MG63 (cell line): ENCODE measurements at places on chromosomes 12 and 14. TPM values are rescaled to one million over a fixed set of nuclear protein-coding genes. Genes with fewer than 3 reads are reported as not detected.

- DNase-seq = no peak
Observed at GRCh38 chr12:108967869-108968540, 52.9 kb downstream of the SVOP start.

Gene PCED1B
- total RNA-seq = not detected in 2 replicates

Gene AQP2
- total RNA-seq = not detected in 2 replicates

Gene PIWIL1
- total RNA-seq = not detected in 2 replicates

GRCh38 chr12:42442311-42442759 is 116.4 kb downstream of the PPHLN1 start:
- DNase-seq = no peak

Gene GALNT4
- total RNA-seq = 3.5 and 5.3 TPM in 2 replicates

- peak; percentile 62 for DNase-seq
Observed at GRCh38 chr12:104578453-104578852, 121.7 kb downstream of the CHST11 start.

Gene PMCH
- not detected in 2 replicates for total RNA-seq

DNA sequence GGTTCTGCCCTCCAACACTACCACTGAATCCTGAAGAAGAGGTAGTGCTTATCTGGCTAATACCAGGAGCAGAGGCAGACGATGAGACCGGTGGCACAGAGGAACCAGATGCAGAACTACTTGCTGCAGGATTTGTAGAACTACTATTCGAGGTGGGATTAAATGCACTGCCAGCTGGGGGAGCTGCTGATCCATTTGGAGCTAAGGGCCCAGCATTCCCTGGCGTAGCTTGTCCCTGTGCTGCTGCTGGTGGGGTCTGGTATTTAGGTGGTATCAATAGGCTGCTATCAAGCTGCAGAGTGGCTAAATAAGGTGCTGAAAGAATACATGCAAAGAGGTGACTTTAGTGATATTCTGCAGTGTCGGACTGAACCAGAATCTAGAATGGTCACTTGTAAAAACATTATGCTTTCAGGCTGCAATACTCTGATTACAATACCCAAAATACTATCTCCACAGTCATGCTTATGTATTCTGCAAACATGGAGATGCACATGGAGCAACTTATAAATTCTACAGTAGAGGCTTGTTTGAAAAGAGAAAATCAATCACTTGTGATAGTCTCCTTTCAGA is 294.2 kb downstream of the MED13L start:
- peak; percentile 9 for DNase-seq

DNA sequence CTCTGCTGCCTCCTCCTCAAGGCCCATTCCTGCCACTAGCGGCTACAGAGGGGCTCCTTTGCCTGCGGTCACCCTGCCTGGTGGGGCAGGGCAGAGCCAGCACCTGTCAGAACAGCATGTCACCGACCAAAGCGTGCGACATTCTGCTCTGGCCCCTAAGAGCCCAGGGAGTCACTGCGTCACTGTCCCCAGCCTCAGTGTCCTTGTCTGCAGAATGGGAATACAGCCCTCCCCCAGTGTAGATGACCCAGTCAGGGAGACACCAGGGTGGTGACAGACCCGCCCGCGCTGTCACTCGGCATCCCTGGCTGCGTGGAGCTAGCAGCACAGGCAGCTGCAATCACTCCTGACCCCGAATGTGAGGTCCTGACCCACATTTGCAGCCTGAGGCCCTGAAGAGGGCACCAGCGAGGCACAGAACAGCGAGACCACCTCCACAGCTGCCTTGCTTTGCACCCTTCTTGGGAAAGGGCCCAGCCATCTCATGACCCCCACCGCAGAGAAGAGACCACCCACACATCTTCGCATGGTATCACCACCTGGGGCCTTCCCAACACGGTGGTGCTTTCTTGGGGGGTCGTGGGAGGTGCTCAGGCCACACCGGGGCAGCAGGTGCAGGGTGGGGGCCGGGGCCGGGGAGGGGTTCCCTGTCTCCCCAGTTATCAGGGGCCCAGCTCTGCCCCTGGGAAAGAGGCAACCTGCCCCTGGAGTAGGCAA is 2.5 kb downstream of the AHNAK2 start:
- no peak for DNase-seq

DNA sequence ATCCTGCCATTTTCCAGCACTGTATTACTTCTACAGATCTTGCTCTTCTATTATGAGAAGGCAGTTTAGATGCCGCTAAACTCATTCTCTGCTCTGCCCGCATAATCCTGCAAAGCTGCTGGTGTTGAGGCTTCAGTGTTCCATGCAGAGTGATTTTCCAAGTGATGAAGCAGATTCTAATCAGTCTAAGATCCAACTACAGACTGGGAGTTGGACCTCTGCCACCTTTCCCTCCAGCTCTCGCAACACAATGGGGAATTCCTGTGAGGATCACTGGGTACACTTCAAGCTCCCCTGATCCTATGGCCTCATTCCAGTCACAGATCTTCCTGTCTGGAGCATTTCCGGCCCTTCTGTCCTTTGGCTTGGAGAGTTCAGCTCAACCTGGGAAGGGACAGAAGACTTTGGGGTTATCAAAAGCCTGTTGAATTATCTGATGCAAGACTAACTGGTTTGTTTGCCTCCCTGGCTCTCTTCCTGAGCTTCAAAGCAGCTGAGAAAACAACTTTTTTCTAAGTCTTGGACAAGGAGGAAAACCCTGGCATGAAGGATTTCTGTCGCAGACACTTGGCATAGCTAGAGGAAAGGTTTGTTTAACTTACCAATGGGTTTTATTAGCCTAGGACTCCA is 333.9 kb downstream of the ZFP36L1 start:
- peak; percentile 39 for DNase-seq

- no peak for DNase-seq
Observed at GRCh38 chr14:81889529-81889928, 355.9 kb upstream of the SEL1L start.

Gene SLC39A5
- not detected in 2 replicates for total RNA-seq

Gene RDH12
- total RNA-seq = 0.07 and 0.20 TPM in 2 replicates

DNA sequence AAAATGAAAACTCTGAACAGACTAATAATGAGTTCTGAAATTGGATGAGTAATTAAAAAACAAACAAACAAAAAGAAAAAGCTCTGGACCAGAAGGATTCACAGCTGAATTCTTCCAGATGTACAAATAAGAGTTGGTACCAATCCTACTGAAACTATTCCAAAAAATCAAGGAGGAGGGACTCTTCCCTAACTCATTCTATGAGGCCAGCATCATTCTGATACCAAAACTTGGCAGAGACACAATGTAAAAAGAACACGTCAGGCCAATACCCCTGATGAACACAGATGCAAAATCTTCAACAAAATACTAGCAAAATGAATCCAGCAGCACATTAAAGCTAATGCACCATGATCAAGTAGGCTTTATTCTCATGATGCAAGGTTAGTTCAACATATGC is 183.9 kb upstream of the CNOT2 start:
- DNase-seq = no peak

DNA sequence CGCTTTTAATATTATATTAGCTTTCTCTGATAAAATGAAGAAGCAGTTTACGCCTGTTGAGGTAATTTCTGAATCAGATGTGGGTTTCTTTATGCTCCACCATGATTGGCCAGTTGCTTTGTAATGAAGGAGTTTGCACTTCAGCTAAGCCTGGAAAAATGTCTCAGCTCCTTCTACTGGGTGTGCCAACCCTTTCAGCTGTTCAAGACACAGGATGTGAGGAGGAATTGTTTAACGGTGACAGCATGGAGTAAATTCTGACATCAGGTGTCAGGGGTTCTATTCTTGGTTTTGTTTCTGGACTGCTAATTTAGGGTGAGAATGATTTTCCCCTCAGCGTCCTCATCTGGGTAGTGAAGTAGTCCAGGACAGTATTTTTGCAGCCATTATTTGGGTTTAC is 43.5 kb downstream of the FLRT2 start:
- peak; percentile 7 for DNase-seq

DNA sequence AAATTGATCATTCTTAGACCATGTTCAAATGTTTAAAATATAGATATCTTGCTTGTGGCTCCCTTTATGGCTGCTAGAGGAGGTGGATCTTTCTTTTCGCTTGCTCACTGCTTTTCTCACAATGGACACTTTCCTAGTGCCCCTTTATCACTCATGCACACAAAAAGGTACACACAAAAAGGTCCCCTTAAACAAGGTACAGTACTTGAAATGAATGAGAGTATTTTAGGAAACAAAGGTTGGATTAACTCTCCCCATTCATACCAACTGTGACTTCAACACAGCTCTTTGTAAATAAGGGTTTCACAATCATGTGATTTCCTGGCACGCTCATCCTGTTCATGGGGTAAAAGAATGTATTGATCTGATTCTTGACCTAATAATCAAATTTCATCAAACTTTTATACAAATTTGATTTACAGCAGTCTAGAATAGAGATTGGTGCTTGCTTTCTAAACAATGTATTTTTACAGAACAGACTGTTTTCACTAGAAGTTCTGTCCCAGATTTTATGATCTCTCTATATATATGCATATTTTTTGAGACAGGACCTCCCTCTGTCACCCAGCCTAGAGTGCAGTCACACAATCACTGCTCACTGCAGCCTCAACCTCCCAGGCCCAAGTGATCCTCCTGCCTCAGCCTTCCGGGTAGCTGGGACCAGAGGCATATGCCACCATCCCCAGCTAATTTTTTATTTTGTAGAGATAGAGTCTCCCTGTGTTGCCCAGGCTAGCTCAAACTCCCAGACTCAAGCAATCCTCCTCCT is 34.4 kb upstream of the EPS8 start:
- DNase-seq = no peak

Gene B4GALNT1
- 8.9 and 13.9 TPM in 2 replicates for total RNA-seq

Gene BDKRB2
- total RNA-seq = 8.0 and 8.8 TPM in 2 replicates

DNA sequence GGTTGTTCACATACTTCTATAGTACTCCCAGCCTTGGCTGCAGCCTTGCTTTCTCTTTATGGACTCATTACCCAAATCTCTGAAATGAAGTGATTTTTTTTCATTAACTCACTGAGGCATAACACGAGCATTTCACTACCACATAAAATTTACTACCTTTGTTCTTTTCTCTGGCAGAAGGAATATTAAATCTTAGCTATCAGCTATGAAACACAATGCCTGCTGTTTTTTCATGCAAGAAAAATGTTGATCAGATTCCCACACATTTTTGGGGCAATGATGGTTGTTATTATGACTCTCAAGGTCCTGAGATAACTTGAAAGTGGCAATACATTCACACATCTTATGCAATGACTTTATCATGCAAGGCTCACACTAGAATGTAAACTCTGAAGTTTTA is 225.3 kb upstream of the ATP2B1 start:
- no peak for DNase-seq

DNA sequence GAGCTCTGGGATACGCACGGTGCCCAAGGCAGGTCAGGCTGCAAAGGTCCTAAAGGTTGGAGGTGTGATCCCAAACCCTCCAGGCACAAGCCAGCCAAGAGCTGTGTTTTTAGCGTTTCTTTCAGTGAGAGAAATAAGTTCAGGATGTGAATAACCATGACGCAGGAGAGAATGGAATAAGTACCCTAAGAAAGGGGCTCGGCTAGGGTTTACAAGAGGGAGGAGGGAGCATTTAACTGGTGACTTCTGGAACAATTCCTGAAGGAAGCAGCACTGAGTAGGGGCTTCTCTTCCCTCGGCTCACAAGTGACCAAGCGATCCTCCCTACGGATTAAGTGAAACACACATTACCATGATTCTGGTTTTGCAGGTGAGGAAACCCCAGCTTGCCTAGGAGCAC is 29.4 kb downstream of the SSH1 start:
- no peak for DNase-seq

GRCh38 chr12:46110928-46111699 is 120.7 kb upstream of the SCAF11 start:
- DNase-seq = no peak

GRCh38 chr12:110728628-110729027 is 14.1 kb downstream of the PPP1CC start:
- no peak for DNase-seq

Gene RAD9B
- total RNA-seq = 0.25 and 2.0 TPM in 2 replicates

GRCh38 chr12:106147956-106148355 is 9.2 kb upstream of the NUAK1 start:
- DNase-seq = no peak

Gene NANOG
- total RNA-seq = not detected in 2 replicates

GRCh38 chr12:52310622-52311284 is 10.4 kb downstream of the KRT83 start:
- DNase-seq = no peak

GRCh38 chr12:42346403-42347002 is 20.5 kb downstream of the PPHLN1 start:
- DNase-seq = no peak

DNA sequence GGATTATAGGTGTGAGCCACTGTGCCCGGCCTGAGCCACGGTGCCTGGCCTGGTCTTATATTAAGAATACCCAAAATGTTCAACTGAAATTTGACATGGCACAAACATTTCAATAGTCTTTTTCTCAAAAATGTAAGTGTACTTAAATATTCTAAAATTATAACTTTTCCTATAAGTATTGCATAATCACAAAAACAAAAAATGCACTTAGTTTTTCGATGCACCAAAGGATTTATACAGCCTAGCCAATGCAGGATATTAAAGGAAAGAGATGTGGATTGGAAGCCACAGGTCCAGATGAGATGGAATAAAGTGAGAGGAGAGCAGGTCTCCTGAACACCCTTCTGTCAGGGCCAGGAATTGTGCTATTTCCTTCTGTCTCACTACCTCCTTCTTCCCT is 62.8 kb downstream of the ZC3H14 start:
- no peak for DNase-seq

- DNase-seq = no peak
Observed at GRCh38 chr14:30020687-30021086, 93.0 kb upstream of the PRKD1 start.

- DNase-seq = no peak
Observed at GRCh38 chr14:92624764-92625163, 111.2 kb downstream of the RIN3 start.

DNA sequence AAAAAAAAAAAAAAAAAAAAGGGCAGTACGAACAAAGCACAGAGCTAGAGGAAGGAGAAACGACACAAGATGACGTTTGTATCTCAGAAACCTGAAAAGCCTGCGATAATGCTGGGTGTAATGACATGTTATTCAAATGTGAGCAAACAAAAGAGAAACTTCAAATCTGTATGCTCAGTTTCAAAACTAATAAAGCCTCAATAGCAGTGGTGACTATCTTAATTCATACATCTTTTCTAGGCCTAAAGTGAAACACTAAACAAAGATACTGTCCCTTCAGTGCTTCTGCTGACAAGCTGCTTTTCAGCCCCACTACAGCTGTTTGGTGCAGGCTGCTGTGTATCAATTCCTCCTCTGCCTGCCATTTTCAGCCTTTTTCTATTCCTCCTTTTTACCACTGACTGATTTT is 15.8 kb downstream of the ITPR2 start:
- no peak for DNase-seq

DNA sequence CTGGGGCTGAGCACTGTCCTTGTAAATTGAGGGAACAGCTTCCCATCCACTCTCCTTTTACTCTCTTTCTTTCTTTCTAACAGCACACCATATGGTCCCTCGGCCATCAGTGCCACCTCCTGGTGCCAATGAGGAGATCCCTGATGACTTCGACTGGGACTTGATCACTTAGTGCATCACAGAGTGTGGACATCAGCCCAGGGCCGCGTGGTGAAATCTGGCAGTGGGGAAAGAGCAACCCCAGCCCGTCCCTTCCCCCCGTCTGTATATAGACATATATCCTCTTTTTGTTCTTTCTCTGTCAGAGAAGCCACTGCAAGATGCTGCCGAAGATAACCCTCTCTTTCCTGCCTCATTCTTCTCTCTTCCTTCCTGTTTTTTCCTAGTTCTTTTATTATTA is 13.5 kb downstream of the C3AR1 start:
- DNase-seq = no peak

Gene SMCO2
- total RNA-seq = not detected in 2 replicates

- DNase-seq = peak; percentile 90
Observed at GRCh38 chr12:51424662-51425539, at the start of gene SLC4A8. SLC4A8 (plus strand) TSS chr12:51424831; CDS start chr12:51424988, 157 bp downstream.
